Umbilical cord (tissue), 2 donors: ENCODE measurements at places on chromosomes 4 and X. TPM values are rescaled to one million over a fixed set of nuclear protein-coding genes. Genes with fewer than 3 reads are reported as not detected.

COL4A5 gene
- total RNA-seq: 144 TPM

GRCh38 chrX:140822184-140822583 is 112.6 kb downstream of the LINC00632 start:
- no peak for DNase-seq

PLAC8 gene
- total RNA-seq: 0.72 TPM

- DNase-seq: peak; percentile 11
Measured at GRCh38 chr4:65021737-65022136, 612.5 kb upstream of the TECRL start.

DNA sequence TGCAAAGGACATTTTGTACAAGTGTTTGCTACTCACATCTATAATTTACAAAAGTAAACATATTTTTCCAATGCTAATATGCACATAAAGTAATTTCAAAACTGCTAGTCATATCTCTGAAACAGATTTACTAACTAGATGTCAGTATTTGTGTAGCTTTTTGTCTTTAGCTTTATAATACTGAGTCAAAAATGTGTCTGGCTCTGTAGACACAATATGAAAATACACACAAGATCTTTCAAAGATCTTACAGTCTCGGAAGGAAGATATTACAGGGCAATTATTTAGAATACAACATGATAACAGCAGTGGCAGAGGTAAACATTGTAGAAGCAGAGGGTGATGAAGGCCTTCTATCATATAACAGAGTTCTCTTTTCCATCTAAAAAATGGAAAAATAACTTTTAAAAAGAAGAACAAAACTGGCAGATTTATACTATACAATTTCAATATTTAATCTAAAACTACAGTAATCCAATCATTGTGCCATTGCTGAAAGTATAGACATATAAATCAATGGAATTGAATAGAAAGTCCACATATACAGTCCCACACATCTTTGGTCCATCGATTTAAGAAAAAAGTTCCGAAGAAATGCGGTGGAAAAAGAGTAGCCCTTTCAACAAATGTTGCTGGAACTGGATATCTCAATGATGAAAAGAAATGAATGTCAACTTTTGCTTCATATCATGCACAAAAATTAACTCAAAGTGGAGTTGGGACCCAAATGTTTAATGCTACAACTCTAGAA is 29.4 kb downstream of the ARAP2 start:
- DNase-seq: no peak

DNA sequence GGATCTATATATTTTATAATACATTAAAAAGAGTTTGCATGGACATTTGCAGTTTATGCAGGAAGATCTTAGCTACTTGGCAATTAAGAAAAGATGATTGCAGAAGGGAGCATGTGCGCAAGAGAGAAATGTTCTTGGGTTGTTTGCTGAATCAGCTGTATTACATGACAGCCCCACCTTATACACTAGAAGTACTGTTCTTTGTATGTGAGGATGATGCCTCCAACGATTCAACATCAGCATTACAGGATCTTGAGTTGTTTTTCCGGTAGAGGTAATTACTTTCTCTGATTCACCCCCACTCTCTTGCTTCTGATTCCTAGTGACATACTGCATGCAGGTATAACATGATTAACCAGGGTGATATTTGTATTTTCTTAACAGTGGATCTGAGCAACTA is 140.8 kb downstream of the PCDH7 start:
- DNase-seq: peak; percentile 47

DNA sequence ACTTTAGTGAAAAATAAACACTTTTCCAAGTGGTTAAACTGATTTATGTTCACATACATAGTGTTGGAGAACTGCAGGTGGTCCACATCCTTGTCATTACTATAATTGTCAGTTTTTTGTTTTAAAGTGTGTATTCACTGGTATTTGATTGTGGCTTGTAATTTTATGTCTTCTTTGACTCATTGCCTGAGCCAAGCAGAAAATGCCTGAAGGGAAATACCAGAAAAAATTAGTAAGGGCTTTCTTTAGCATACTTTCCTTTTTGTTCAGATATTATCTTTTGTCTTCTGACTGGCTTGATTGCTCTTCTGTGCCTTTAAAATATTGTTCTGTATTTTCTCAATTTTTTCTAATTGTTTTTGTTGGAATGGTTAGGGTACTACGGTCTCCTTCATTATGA is 981.3 kb downstream of the C4orf33 start:
- DNase-seq: peak; percentile 3

RNF128 gene
- 7.9 TPM for total RNA-seq

DNA sequence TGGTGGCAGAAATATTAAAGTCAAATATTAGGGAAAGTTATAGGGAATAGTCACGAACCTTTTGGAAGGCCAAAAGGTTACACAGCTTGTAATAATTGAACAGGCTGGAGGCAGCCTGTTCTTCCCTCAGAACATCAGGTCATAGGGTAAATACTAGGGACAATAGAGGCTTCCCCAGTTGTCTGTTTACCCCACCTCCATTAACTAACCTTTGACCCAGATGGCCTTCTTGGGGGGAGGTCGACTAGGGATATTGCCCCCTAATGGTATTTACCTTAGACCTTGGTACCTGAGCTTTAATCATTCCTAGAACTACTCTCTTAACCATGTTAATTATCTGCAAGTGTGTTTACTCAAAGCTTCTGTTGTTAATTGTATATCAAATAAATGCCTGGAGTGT is 26.0 kb downstream of the C4orf17 start:
- no peak for DNase-seq

CT45A10 gene
- total RNA-seq: not detected

DNA sequence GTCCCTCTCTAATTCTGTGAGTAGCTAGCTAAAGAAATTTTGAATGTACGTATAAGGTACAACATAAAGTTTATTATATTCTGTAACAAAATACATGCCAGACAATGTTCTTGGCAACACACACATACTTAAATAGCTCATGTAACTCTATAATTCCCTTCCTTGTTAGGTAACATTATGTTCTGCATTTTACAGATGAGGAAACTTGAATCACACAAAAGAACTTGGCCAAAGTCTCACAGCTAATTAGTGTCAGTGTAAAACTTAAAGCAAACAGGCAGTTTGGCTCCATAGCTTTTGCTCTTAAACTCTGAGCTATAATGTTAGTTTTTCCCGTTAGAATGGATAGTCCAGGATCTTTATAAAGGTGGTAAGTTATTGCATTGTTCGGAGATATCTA is 1091.8 kb upstream of the SLIT2 start:
- DNase-seq: no peak

DNA sequence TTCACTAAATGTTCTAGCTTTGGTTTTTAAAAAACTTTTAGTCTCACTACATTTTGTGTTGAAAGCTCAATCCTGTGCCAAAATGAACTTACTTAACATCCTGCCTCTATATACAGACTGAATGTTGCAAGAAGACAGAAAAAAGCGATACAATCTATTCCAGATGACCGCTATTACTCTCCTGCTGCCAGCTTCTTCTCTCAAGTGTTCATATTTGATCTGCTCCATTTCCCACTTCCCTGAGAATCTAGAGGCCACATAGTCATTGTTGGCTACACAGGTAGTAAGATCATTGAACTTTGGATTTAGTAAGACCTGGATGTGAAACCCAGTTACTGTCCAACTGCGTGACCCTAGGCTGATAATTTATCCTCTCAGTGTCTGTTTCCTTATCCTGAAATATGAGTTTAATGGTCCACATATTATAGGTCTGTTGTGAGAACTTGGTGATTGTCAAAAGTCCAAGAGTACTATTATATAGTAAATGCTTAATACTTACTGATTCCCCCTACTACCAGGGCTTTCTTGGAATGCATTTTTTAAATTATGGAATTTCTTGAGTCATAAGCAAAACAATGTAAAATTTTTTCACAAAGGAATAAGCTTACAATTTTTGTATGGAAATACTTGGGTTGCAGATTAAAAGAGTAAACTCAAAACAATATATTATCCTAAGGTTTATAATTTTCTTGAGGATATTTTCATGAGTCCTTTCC is 976.8 kb upstream of the ADGRL3 start:
- peak; percentile 63 for DNase-seq

DNA sequence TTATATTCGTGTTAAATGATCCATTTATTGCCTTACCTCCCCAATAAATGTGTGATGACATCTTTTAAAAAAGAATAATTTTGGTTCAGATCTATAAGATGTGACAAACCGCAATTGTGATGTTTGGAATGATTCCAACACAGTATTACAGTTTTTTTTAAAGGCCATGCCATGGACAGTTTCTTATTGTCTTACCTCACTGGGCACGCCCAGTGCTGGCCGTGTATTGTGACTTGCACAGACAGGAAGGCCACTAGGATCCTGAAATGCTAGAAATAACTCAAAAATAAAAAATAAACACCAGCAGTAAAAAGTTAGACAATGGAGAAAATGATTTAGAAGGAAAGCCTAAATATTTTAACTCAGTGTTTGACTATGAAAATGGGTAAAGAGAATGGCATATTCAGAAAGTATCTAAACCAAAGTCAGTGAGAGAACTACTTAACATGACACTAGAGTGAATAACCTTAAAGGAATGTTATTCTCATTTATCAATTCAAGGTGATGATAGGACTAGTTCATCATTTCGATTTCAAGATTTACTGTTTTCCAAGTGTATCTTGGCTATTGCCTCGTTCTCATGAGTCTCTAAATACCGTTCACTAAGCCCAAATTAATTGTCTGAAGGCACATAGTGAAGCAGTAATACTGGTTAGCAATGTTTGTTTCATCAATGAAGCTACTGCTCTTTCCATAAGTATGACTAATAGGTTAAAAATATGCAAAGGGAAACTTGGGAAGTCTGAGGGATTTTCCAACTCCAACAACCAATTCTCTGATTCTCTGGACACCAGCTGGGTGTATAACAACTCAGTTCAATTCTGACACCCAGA is 46.1 kb upstream of the VEGFC start:
- no peak for DNase-seq

DNA sequence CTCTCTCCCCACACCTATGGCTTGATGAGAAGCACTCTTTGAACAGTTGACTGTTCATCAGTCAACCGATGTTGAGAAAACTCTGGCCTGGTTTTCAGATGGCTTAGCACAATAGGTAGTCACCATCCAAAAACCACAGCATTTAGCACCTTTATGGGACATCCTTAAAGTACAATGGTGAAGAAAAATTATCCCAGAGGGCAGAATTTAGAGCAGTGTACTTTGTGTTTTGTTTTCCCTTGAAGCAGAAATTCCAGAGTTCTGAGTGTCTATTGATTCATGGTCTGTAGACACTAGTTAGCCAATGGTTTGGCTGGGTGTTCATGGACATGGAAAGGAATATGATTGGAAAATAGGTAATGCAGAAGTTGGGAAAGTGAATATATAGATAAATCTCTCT is 487.0 kb downstream of the PDHA2 start:
- DNase-seq: no peak

P2RY8 gene
- 1.2 TPM for total RNA-seq

DNA sequence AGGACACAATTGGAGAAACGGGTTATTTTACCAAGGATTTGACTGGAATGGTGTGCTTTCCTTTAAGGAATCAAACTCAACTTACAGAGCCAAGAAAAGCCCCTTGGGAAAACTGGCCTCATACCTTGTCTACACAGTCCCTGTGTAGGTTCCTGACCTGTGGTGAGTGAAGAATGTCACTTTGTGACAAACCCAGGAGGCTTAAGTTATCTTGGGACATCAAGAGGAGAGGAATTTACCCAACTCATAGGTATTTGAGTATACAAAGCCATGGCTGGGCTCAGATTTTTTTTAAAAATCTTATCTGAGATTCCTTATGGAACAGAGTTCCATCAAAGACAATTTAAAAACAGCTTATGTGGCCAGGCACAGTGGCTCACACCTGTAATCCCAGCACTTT is 112.1 kb downstream of the EIF4E start:
- no peak for DNase-seq

TNIP3 gene
- 1.2 TPM for total RNA-seq

DNA sequence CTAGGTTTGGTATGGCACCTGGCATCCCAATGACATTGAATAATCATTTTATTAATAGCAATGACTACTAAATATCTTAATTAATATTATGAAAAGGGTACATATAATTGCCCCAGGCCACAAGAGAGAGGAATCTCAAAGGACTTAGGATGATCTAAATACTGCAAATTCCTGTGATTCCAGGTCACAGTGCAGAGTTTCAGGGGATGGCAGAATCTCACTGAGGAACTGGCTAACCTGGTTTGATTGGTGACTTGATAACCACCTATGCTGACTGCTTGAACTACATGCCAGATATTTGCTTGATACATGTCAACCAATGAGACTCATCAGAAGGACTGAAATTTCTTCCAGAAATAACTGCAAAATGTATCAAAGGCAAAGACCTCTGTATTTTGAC is 37.2 kb downstream of the BTC start:
- DNase-seq: no peak

DNA sequence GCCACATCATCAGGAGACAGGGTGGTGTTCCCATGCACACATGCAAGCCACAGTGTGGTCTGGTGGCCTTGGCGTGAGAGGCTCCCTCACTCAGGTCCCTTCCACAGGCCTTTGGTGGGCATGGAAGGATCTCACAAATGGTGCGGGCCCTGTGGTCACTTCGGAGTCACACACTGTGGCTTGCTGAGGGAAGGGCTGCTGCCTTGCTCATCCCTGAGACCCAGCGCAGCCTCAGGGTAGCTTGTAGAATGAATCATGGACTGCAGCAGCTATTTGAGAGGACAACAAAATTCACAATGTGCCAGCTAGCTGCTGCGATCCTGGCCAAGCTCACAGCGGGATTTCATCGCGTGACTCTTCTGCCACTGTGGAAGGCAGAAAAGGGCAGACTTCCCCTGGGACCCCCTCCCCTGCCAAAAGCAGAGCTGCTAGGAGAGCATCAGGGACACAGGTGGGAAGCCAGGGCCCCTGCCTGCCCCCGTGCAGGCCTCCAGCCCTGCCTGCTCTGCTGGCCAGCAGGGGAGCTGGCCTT is 106.4 kb downstream of the ABLIM2 start:
- no peak for DNase-seq

GRCh38 chr4:3414421-3415279 is 27.1 kb upstream of the HGFAC start:
- DNase-seq: peak; percentile 31

DNA sequence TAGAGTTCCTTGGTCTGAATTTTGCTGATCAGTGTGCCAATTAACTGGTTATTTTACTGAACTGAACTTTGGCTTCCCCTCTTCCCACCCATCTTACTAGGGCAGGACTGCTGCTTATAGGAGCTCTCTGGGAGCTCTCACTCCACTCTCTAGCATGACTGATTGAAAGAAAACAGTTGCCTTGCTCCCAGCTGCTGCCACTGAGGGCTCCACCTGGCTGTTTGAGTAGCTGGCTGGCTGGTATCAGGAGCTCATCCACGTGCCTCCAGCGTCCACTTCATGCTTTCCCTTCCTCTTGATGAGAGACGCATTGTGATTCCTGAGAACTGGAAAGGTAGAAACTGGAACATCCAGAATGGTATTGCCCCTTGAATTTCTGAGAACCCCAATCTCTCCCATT is 73.0 kb upstream of the KLHL13 start:
- no peak for DNase-seq

GRCh38 chrX:150216716-150217115 is 146.4 kb upstream of the MAMLD1 start:
- DNase-seq: no peak

DNA sequence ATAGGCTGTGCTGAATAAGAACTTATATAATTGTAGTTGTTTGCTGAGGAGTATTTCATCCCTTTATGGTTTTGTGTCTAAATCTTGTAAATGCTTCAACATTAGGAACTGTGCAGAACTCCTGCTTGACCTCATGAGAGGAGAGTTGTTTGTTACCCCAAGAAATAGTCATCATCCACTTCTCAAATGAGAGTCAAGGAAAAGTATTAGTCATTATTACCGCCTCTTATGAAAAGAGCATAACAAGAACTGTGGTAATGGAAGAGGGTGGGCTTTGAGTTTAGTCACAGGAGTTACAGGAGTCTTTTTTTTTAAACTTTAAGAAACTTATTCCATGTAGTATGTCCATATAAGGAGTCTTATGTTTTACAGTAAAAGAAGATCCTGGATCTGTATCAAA is 132.9 kb downstream of the RAP1GDS1 start:
- DNase-seq: no peak
